AG04450 (cell line): ENCODE measurements at places on chromosomes 5 and 9.

DNA sequence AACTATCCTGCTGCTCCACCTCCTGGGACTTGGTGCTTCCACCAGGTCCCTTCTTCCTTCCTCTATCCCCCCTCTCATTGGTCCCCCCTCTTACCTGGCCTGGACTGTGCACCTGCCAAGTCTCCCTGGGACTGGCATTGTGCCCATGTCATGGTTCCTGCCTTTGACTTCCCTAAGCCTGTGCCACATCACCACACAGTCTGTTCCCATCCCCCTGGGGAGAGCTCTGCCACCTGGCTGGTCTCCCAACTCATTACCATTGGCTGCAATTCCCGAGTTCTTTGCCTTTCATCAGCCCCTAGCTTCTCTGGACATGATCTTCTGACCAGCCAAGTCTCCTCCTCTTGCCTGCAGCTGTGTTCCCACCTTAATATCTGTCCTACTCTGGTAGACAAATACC is 180.3 kb downstream of the SREK1 start:
- no peak for DNase-seq

GRCh38 chr9:111904891-111905291 is 8.3 kb downstream of the UGCG start:
- DNase-seq = no peak

GRCh38 chr5:4137781-4138180 is 542.1 kb downstream of the IRX1 start:
- DNase-seq = no peak

- DNase-seq = no peak
These were observed 17.0 kb upstream of the FIBCD1 start for GRCh38 chr9:130955947-130956621.

- no peak for DNase-seq
These were observed 67.9 kb upstream of the UNC5A start for GRCh38 chr5:176742246-176743105.

DNA sequence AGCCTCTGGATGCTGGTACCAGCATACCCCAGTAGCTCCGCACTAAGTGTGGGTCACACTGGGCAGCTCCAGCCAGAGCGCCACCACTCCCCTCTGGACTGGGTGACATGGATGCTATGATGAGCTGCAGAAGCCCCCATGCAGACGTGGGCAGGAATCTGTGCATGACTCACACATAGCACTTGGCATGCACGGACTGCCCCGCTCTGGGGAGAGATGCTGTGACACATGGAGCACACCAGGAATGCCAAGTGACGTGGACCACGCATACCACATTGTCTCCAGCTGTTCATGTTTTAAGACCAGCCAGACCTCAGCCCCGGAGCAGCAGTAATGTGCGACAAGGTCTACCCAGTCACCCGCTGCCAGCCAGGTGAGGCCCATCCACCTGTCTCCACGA is 64.1 kb downstream of the SEMA4D start:
- peak; percentile 11 for DNase-seq

GRCh38 chr5:109083937-109084336 is 325.8 kb downstream of the PJA2 start:
- no peak for DNase-seq

DNA sequence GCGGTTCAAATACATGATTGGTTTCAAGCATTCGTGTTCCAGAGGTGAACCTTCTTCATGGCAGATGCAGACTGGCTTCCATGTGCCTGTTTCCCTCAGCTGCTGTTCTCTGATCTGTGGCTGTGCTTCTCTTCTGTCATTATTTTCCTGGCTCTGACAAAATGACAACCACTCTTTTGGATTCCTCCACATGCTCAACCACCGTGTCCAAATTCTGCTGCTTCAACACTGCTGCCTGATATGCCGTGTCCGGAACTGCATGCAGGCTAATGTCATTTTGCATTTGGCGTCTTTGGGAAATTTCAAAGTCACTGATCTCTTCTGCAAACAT is 368.7 kb upstream of the ZNF608 start:
- DNase-seq = no peak

DNA sequence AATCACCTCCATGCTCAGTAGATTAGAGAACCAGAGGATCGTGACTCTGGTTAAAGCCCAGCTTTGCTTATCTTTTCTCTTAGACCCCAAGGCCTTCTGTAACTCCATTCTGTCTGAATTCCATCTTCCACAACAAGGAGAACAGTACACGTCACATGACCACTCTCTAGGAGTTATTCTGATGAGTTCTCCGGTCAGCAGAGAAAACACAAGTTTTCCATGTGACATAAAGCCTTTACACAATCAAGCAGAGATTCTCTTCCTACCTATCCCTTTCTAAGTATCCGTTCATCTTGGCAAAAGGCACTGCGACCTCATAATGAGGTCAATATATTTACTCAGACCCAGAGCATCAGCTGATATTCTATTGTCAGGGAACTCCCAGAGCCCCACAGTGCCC is 112.3 kb downstream of the TRPM6 start:
- DNase-seq = no peak

DNA sequence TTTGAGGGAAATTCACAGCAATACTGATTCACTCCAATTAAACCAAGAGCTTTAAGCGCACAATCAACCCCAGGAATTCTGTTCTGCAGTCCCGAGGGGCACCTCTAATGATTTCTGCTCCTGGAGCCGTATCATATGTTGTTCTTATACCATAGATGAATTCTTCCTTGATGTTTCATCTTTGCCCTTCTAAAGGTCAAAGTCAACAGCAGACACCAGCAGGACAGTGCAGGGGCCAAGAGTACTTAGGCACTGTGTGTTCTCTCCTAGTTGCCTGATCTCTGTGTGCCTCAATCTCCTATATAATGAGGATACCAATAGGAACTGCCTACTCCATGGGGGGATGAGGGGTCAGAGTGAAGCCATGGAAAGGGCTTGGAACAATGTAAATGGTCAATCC is 16.5 kb downstream of the EPB41L4B start:
- DNase-seq = no peak

DNA sequence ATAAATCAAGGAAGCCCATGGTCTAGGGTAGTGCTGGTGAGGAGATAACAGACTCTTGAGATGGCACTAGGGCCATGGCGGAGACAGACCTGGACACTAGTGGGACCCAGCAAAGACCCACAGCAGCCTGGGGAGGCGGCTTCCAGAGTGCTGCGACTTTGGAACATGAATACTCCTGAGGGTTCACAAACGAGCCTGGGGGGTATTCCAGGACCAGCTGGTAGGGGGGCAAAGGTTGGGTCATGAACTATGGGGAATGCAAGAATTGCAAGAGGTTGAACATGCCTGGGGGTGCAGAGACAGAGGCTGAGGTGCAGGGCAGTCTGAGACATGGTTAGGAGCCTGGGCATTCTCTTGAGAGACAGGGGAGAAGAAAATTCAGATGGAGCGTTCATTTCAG is 43.8 kb upstream of the SPTLC1 start:
- no peak for DNase-seq

- DNase-seq = no peak
These were observed 77.7 kb upstream of the TAS2R1 start for GRCh38 chr5:9707732-9708462.

DNA sequence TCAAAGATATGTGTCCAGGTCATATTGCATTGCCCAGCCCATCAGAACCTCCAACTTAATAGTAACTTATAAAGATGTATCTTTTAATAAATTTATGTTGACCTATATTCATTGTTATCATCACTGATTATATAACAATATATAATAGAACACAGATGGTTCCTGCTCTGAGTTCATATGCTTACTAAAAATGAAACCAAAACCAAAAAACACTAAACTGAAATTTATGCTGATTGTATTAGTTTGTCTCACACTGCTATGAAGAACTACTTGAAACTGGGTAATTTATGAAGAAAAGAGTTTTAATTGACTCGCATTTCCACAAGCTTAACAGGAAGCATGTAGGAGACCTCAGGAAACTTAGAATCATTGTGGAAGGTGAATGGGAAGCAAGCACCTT is 462.5 kb upstream of the TYRP1 start:
- no peak for DNase-seq

GRCh38 chr5:180353048-180353979 is at the start of gene GFPT2:
Gene GFPT2, minus strand, starts transcription at chr5:180353336. Its CDS starts 119 bp downstream, at chr5:180353217.
- DNase-seq = peak; percentile 27

DNA sequence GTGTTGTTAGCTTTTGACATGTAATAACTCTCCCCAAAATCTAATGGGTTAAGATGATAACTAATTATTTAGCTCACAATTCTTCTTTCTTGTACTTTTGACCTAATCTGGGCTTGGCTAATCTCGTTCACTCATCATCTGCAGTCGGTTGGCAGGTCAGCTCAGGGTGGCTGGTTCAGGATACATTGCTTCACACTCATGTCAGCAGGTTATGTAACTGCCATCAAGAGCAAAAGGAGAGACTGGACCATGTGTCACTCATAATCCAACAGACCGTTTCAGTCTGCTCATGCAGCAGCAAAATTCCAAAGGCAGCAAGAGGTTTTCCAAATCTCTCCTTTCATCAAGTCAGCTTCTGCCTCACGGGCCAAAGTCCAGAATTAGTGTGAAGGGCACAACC is 998.4 kb upstream of the CTNND2 start:
- no peak for DNase-seq
